Cerebellar nuclear complex (tissue), 1 donor: ENCODE measurements at places on chromosomes 7 and 10.
A peak's percentile ranks its signal among the peaks of the same experiment; 100 is the strongest.

DNA sequence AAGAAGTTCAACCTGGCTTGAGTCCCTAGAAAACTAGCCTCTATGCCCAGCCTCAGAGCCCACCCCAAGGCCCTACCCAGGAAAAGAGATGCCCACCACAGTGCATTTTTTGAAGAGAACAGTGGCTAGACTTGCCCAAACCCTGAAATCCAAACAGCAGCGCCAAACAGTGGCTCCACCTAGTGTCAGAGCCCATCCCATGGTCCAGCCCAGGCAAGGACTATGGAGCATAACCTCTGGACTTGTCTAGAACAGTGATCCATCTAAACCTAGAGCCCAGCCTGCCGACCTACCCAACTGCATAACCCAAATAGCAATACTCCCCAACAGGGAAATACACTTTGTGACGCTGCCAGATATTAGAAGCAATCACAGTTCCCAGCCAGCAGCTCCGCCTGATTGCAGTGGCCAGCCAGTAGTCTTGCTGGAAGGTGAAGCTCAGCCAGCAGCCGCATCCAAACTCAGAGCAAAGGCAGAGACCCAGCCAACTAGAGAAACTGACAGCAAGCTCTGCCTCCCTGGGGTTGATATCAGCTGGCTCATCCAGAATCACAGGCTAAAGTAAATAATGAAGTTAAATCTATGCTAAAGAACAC, 44.5 kb downstream of the HBP1 start:
- DNase-seq = no peak

GRCh38 chr7:29853789-29854188, 47.5 kb downstream of the WIPF3 start:
- DNase-seq = no peak

GRCh38 chr7:138032186-138032585, 30.3 kb upstream of the CREB3L2 start:
- no peak for DNase-seq

- DNase-seq = no peak
Measured at GRCh38 chr7:140170375-140170774, 6.4 kb downstream of the KDM7A start.

- DNase-seq = no peak
Measured at GRCh38 chr7:44541028-44541869, at the start of gene NPC1L1. TSS of gene NPC1L1 (minus strand) at chr7:44541330. CDS start at chr7:44541259, 71 bp downstream.

DNA sequence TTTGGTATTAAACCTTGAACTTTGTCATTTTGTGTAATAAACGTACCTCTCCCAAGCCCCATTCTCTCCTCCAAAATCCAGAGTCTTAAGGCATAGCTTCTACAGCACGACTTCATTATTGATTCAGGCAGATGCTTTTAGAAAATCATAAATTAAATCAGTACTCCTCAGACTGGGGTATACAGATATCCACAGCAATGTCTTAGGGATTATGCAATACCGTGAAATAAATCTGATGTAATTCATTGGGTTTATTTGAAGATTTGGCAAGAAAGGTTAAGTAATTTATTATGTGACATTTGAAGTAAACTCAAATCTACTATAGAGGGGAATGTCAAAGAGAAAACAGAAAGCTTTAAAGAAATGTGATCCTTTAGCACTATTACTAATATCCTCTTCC, 246.1 kb upstream of the PLXDC2 start:
- no peak for DNase-seq

GRCh38 chr7:157714166-157715070, 377.6 kb downstream of the DNAJB6 start:
- DNase-seq = no peak

DNA sequence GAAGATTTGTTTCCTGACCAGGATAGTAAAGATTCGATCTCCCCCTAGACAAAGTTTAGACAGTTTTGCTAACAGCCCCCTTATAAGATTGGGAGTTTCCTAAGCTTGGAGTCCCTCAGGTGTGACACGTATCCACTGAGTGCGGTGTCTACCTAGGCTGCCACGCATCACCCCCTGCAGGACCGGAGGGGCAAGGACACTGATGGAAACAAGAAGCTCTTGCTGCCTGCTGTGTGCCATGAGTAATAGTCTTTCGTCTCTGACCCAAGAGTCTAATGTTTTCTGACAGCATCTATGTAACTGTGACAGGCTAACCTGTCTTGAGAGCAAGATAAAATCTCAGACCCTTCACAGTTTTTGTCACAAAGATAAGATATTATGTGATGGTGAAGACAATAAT, 173.5 kb downstream of the SEMA3E start:
- no peak for DNase-seq

- DNase-seq = no peak
Measured at GRCh38 chr10:12042409-12042796, 206 bp downstream of the UPF2 start.

DNA sequence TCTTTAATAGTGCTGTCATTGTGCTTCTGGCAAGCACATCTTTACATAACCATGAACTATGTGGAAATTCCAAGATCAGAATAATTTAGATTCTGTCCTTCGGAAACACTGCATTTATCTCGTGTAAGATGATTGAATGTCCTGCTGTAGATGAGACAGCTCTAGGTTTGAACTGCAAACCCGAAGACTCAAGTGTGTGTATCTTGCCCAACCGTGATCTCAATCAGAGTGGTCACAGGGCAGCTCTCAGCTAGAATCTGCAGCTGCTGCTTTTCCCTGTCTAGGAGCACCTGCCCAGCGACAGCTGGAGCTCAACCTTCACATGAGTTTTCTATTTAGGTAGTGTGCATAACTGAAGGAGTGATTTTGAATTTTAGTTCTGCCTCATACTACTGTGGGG, 17.5 kb upstream of the KIF20B start:
- no peak for DNase-seq

DNA sequence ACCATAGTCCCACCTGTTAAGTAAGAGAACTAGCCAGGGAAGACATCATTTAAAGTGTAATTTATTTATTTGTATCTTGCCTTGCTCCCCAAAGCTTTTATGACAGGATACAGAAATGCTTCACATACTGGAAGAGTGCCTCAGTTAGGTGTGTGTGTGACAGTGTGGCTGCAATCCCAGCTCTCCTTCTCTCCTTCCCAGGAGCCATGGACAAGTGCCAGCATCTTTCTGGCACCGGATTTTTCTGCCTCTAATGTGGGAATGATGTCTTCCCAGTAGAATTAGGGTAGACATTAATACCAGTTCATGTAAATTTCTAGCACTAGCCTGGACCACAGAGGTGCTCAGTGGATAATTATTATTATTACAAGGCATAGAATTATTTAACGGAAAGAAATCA, 30.3 kb upstream of the ATXN7L1 start:
- DNase-seq = peak; percentile 25

- DNase-seq = no peak
Measured at GRCh38 chr10:48608976-48609375, 4.1 kb upstream of the ARHGAP22 start.

GRCh38 chr10:94358480-94358879, 4.3 kb downstream of the NOC3L start:
- no peak for DNase-seq

DNA sequence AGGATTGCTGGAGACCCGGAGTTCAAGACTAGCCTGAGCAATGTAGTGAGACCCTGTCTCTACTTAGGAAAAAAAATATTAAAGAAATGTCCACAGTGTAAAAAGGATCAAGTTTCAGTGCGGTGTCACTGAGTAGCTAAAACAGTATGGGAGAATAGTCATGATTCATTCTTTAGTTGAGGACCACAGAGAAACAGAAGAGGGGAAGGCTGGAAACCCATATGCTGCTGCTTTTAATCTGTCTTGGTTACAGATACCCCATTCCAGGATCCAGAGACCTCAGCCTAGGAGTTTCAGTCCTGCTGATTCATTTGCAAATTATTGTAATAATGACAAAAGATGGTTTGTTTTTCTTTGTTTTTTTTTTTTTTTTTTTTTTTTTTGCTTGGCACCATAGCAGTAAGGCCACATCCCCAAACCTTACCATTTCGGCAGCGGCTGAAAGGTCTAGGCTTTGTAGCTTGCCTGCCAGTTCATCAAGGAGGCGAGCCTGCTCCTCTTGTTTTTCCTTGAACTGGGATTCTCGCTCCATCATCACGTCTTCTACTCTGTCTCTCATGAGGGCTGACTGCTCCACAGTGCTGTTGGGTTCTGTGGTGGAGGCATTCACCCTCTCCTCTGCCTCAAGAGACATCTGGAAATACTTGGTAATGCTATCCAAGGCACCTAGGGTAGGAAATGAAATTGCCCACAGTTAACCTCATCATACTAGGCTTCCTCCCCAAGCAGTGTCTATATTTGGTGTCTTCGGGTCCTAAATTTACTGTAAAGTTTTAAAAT, 44.2 kb downstream of the DLD start:
- DNase-seq = no peak

GRCh38 chr7:138981332-138982203, at the start of gene KIAA1549:
TSS of gene KIAA1549 (minus strand) at chr7:138981389. CDS start at chr7:138981269, 120 bp downstream.
- no peak for DNase-seq

DNA sequence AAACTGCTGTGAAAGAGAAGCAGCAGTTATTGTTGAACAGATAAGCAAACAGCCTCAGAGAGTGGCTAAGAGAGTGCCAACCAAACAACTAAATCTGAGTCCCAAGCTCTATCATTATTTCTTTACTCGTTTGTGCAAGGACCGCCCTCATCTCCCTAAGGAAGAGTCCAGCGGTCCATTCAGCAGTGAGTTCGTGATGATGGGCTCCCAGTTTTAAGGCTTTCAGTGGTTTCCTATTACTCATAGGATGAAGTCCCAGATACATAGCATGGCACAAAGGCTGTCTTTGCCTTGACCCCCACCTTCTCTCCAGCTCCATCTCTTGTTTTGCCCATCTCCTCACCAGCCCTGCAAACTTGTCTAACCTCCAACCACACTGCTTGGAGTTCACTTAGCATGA, 24.3 kb upstream of the PDE1C start:
- DNase-seq = no peak

- DNase-seq = no peak
Measured at GRCh38 chr7:155527664-155528063, 18.7 kb downstream of the CNPY1 start.

DNA sequence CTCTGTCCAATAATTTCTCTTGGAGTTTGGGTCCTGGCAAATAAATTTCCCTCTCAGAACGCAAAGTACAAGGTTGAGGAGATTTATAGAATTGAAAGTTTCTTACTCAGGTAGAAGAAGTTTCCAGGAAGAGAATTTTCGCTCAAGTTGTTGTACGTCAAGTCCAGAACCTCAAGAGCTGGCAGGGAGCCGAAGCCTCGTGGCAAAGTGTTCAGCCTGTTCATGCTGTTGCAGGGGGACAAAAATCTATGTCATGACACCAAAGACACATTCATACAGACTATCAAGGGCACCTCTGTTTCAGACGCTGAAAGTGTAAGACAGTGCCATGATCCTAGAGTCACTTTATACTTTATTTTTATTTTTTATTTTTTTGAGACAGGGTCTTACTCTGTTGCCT, 62.5 kb downstream of the RSU1 start:
- no peak for DNase-seq

GRCh38 chr7:30468041-30468440, 10.5 kb downstream of the NOD1 start:
- no peak for DNase-seq

- DNase-seq = no peak
Measured at GRCh38 chr7:70210200-70210935, 612.1 kb downstream of the AUTS2 start.

- no peak for DNase-seq
Measured at GRCh38 chr10:124349231-124349995, 69.3 kb downstream of the OAT start.

GRCh38 chr7:1869452-1870130, 199.5 kb downstream of the ELFN1 start:
- no peak for DNase-seq
